ENCODE measurements at places on chromosomes 6 and 20.

GRCh38 chr6:145349950-145350510 lies 385.3 kb downstream of the EPM2A start:
- no peak for DNase-seq

- DNase-seq: no peak
Observed at GRCh38 chr6:100088009-100088408, 94.0 kb upstream of the MCHR2 start.

DNA sequence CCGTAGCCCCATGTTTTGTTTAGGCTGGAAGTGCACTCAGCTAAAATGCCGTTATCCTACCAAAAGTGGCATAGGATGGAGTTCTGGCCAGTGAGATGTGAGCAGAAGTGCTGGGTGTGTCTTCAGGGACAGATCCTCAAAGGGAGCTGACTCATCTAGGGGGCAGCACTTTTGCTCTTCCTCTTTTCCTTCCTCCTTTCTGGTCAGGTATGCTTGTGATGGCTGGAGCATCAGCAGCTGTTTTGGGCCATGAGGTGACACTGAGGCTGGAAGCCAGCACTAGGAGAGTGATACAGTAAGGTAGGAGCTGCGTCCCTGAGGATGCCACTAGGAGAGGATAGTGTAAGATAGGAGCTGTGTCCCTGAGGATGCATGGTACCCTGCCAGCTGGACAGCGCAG lies 4.6 kb upstream of the OSBPL2 start:
- DNase-seq: no peak

GRCh38 chr6:20674664-20675063 lies 140.4 kb downstream of the CDKAL1 start:
- DNase-seq: no peak

GRCh38 chr6:44725070-44725469 lies 337.6 kb downstream of the CDC5L start:
- DNase-seq: no peak

DNA sequence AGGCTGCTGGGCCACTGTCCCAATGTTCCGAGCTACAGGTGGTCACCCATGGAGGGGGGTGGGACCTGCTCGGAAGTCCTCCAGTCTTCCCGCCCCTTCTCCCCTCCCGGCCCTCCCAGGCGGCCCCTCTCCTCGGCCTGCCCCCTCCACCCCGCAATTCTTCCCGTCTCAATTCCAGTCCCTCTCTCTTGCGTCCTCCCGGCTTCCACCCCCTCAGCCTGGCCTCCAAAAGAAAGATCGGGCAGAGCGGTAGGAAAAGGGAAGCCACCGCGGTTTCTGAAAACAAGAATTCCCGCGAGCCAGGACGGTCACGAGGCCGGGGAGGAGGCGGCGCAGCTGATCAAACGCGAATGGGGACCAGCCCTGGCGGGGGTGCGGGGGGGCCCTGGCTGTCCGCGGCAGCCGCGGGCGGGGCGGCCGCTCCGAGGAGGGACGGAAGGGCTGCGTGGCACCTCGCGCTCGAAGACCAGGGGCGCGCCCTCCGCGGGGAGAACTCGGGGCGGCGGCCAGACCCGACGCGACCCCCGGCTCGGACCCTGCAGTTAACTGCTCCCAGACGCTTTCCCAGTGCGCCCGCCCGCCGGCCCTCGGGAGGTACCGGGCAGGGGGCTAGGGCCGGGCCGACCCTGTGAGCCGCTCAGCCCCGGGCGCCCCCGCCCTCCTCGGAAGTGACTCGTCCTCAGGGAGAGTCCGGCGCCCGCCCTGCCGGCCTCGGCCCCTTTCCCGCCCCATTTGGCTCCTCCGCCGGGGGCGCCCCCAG lies 1.0 kb downstream of the PXDC1 start:
- peak; percentile 60 for DNase-seq

- no peak for DNase-seq
Observed at GRCh38 chr6:34190504-34191122, 44.7 kb upstream of the GRM4 start.

DNA sequence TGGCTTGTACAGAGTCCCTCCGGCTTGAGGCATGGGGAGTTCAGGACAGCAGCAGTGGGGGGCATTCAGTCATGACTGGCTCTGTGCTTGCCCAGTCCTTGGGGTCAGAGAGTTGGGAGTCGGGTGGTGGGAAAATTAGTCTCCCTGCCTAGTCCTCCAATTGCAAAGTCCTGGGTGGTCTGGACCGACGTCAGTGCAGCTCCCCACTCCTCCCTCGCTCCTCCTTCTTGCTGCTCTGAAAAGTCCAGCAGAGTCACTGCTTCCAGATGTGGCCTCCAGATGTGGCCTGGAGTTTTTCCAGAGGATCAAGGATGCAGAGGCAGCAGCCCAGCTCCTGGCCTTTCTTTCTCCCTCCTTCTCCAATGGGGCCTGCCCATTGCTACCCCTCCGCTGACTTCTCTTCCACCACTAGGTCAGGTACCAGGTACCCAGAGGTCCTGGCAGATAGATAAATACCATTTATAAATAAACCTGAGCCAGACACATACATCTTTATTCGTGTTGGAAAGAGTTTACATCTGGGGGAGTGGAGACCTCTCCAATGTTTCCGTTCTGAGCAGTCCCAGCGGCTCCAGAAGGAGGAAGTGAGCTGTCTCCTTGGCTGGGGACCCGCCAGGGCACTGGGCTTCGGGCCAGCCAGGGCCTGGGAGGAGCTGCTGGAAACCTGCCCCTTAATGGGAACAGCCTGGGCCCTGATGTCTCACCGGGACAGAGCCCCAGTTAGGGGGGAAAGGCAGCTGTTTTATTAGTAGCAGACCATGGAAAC lies 49.0 kb upstream of the RNF24 start:
- peak; percentile 44 for DNase-seq

GRCh38 chr6:2920671-2921112 lies 17.6 kb upstream of the SERPINB9 start:
- DNase-seq: no peak

GRCh38 chr6:90458353-90459224 lies 128.3 kb downstream of the MAP3K7 start:
- no peak for DNase-seq

- DNase-seq: no peak
Observed at GRCh38 chr6:44787254-44787834, 399.8 kb downstream of the CDC5L start.

- DNase-seq: no peak
Observed at GRCh38 chr6:21354805-21355238, 238.7 kb upstream of the SOX4 start.

GRCh38 chr6:140855520-140855919 lies 1277.2 kb upstream of the GJE1 start:
- DNase-seq: no peak

- no peak for DNase-seq
Observed at GRCh38 chr6:47437592-47437991, 40.0 kb upstream of the CD2AP start.

DNA sequence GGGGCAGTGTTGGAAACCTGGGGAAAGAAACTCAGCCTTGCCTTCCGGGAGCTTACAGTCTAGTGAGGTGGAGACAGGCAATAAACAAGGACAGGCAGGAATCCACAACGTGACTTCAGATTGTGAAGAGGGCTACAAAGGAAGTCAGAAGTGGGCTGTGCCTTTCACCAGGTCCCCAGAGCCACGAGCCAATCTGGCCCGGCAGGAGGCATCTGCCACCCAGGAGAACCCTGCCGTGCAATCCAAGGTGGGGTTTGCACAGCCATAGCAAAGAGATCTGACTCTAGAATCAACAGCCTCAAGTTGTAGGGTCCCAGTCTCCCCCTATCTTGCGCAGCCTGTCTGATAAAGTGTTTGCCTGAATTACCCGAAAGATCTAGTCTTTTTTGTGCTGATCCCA lies 5.5 kb downstream of the SLC32A1 start:
- DNase-seq: no peak

DNA sequence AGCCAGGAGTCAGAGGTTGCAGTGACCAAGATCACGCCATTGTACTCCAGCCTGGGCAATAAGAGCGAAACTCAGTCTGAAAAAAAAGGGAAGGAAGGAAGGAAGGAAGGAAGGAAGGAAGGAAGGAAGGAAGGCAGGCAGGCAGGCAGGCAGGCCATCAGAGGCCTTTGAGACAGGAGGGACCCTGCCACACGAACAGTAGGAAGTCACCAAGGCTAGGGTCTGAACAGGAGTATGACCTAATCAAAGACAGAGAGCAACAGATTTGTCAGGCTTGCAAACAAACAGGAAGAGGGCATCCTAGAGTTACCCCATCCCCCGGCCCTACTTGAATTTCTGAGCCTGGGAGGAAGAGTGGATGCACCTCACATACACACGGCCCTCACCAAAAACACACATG lies 67.1 kb downstream of the FGD2 start:
- DNase-seq: no peak

DNA sequence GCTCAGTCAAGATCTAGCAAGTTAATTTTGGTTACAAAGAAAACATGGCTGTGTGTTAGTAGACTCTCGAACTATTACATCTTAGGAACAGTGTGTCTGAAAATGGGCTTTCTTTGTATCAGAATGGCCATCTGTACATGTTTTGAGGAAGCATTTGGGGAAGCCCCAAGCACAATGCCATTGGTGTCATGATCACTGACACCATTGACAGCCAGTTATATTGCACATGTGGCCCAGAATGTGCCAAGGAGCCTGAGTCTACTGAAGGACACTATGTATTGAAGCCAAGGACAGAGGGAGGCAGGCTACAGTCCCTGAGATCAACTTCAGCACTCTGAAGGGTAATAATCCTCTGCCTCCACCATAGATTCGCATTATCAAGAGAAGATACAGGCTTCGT lies 12.6 kb upstream of the FAM50B start:
- no peak for DNase-seq

DNA sequence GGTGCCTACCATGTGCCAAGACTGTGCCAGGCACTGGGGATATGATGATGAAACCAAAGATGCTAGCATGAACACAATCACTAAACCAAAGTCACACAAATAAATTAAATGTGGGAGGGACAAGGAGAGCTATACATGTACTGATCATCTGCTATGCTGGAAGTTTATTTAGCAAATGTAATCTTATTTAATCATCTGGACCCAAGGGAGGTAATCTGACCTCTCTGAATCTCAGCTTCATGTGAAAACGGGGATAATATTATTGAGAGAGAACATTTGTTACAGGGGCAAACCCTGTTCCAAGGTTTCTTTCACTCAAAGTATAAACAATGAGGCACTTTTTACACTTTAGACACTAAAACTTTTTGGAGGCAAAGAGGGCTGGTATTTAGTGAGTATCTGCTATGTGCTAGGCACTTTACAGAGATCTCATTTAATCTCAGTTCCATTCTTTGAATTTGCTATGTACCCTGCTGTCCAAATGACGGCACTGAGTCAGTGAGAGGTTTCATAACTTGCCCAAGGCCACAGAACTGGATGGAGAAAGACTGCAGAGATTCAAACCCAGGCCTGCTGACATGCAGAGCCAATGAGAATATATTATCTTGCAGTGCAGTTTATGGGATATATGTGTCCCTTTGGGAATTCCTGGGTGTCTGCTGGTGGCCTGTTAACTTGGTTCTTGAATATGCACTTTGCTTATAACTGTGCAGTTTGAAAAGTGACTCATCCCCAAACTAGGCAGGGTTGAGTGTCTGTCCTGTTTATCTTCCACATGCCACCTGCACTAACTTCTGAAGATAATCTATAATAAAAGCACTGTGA lies 3.3 kb upstream of the ASXL1 start:
- no peak for DNase-seq

DNA sequence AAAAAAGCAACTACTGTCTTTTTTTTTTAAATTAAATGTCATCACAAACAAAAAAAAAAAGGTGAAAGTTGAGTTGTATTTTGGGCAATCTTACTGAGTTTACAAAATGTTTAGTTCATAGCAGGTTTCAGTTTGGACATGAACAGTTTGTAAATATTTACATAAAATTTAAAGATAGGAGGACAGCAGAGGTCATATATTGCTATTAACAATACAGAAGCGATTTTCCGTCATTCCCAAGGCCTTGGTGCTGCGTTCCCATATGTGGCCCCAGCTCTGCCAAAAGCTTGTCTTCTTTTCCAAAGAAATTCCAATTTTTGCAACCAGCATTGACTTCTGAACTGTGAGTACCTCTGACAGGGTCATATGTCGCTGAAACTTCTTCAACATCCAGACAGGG lies 5.1 kb downstream of the BACH2 start:
- no peak for DNase-seq

GRCh38 chr6:87102151-87102621 lies 7.3 kb upstream of the CGA start:
- no peak for DNase-seq

GRCh38 chr6:42846505-42846904 lies 32.9 kb upstream of the RPL7L1 start:
- DNase-seq: no peak

- DNase-seq: no peak
Observed at GRCh38 chr6:13355999-13356785, 27.9 kb upstream of the TBC1D7 start.

GRCh38 chr6:148851683-148852556 lies 105.1 kb downstream of the UST start:
- DNase-seq: no peak

- DNase-seq: no peak
Observed at GRCh38 chr20:51386586-51386985, 155.9 kb downstream of the NFATC2 start.

DNA sequence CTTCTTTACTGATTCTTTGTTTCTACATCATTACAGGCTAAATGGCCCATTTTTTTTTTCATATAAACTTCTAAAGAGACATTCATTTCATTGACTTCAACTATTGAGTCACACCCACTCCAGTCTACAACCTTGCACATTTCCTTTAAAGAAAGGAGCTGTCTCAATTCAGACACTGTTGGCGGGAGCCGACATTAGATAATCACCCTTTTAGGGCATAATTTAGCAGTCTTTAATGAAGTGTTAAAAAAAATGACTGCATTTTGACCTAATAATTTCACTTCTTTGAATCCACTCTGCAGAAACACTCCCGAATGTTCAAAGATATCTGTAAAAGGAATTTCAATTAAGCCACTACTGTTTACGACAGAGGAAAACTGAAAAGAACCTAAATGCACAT lies 1.5 kb downstream of the EPM2A start:
- no peak for DNase-seq

GRCh38 chr20:9617940-9618339 lies 103.5 kb downstream of the LAMP5 start:
- DNase-seq: peak; percentile 37

DNA sequence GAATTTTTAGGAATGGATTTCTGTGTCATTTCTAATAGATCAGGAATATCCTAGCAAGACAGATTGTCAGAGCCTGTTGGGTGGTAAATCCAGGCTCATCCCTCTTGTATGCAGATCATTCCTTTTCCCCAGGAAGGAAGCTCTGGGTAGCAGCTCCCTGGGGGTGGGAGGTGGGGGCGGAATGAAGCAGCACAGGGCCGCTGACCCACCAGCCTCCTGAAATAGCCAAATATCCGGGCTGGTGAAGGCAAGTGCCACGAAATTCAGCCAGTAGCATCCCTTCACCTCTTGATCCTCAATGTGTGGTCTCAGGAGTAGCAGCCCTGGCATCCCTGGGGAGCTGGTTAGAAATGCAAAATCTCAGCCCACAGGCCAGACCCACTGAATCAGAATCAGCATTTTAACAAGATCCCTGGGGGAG lies 256.9 kb downstream of the LRFN2 start:
- no peak for DNase-seq

- peak; percentile 53 for DNase-seq
Observed at GRCh38 chr6:157184202-157185015, 138.9 kb downstream of the TMEM242 start.
